AG04450 (cell line): ENCODE measurements at places on chromosomes 5 and 9.

GRCh38 chr9:116692616-116693015, 5.5 kb downstream of the TRIM32 start:
- no peak for DNase-seq

- no peak for DNase-seq
Observed at GRCh38 chr5:18072600-18072999, 438.3 kb downstream of the TAF11L14 start.

- DNase-seq: no peak
Observed at GRCh38 chr9:99577351-99577750, 244.3 kb upstream of the NR4A3 start.

- no peak for DNase-seq
Observed at GRCh38 chr9:137211532-137211931, 6.0 kb downstream of the NDOR1 start.

DNA sequence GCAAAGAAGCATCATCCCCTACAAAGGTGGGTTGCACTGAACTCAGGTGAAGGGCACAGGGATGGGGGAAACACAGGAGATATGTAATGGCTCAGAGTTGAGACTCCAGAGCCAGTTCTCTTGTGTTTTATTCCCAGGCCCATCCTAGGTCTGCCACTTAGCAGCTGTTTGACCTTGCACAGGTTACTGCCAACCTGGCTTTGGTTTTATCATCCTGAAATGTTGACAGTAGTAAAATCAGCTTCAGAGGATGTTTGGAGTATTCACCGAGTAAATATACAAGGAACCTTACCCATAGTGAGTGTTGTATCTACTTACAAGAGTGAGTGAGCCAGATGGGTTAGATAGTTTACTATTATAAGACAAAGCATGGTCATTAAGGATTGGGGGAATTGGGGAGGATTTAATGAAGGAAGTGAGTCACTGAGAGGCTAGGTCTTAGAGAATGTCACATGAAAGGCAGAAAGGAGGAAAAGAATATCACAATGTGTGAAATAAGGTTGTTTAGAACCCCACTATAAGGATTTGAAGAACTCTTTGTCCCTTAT, 141.3 kb downstream of the MAN2A1 start:
- no peak for DNase-seq

DNA sequence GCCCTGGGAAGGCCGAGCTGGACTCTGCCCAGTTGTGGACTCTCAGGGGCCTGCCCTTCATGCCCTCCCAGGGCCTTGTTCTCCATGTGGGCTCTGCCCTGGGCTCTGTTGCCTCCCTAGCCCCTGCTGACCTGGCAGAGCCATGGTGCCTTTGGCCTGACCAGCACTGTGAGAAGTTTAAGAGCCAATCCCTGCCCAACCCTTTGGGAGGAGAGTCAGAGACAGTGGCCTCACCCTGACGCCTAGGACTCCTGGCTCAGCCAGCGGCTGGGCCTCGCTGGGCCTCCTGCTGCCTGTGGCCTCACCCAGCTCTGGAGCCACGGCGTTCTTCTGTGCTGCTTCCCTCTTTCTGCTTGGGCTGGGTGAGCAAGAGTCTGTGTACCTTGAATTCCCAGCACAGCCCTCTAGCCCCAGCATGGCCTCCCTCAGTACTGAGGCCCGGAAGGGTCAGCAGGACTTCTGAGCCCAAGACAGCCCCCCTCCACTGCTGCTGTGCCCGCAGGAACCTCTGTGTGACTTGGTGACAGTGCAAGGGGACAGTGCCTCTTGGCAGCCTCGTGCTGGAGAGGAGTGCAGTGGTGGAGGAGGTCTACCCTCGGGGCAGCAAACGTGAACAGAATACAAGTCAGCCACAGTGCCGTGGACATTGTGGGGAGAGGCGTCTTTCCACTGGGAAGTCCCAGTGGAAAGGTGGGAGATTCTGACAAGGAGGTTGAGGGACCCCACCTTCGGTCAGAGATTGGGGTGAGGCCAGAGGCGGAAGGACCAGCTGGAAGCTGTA, 97.4 kb downstream of the CACNA1B start:
- DNase-seq: no peak

DNA sequence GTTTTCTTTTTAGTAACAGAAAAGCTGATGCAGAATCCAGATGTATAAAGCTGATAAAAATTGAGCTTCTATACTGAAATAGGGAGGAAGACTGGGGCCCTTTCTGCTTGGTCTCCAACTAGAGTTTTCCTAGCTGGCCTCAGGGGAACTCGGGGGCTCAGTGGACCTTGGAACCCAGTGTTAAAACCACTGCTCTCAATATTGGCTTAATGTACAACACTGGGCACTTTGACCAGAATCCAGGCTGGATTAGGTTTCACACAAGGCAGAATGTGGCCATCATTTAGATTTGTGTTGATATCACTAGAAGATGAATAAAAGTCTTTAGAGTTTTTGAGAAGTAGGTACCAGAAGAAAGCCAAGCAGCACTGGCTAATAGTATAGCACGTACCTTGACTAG, 114.7 kb downstream of the GDNF start:
- no peak for DNase-seq
